Effector CD8-positive, alpha-beta T cell (primary cell): ENCODE measurements at places on chromosomes 16 and 17.
A peak's percentile ranks its signal among the peaks of the same experiment; 100 is the strongest.

GRCh38 chr17:29179232-29180033 lies 765 bp downstream of the MYO18A start:
- no peak for DNase-seq

- no peak for DNase-seq
Measured at GRCh38 chr17:43983515-43984411, 20.7 kb upstream of the NAGS start.

- peak; percentile 36 for DNase-seq
Measured at GRCh38 chr16:66605177-66605978, 874 bp downstream of the CMTM3 start.

GRCh38 chr17:31416503-31416923 lies 25.0 kb downstream of the RAB11FIP4 start:
- DNase-seq, result no peak

DNA sequence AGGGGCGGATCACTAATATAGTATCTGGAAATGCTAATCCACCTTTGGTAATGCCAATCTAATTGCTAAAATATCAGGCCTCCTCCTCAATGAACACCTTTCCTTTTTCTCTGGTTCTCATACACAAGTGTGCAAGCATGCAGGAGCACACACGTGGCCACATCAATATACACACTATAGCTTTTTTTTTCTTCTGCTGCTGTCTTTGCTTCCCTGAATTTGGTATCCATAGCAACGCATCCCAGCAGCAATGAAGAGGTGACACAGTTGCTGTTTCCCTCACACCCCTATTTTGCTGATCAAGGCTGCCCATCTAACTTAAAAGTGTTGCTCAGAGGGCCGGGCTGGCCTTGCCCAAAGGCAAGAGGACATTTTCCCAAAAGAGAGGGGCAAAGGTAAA lies 15.4 kb downstream of the NOG start:
- DNase-seq, result no peak

DNA sequence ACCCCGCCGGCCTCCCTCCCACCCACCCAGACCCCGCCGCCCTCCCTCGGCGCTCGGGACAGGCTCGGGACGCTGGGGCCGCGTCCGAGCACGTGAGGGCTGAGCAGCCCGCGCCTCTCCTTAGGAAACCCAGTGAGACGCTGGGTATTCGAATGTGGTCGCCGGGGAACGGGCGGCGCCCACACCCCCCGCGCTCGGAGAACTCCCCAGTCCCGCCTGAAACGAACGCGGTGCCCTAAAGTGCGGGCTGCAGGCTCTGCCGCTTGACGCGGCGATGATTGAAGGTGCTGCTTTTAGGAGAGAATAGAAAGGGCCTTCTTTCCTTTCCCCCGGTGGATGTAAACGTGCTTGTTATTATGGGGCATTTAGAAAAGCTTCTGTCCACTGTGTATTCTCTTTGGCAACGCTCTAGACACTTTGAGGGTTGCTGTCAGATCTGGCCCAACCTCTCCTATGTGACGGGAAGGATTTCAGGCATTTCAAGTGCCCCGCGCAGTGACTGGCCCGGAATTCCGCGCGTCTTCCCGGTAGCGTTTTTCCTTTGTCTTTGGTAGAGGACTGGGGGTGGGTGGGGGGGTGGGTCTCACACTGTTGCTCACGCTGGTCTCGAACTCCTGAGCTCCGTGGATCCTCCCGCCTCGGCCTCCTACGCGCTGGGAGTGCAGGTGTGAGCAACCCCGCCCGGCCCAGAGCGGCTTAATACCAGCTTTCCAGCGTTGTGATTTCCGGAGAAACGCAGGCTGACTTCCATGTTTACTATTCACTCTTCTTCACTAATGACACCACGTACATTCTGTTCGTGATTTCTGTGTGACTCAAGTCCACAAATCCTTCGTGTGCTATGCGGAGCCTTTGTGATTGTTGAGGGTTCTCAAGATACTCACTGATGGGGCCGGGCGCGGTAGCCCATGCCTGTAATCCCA lies 21.8 kb upstream of the FOXK2 start:
- peak; percentile 25 for DNase-seq

- DNase-seq, result no peak
Measured at GRCh38 chr16:30664616-30665109, 6.4 kb downstream of the FBRS start.
